Urothelium cell line (cell line): ENCODE measurements at places on chromosomes 5 and 9.

DNA sequence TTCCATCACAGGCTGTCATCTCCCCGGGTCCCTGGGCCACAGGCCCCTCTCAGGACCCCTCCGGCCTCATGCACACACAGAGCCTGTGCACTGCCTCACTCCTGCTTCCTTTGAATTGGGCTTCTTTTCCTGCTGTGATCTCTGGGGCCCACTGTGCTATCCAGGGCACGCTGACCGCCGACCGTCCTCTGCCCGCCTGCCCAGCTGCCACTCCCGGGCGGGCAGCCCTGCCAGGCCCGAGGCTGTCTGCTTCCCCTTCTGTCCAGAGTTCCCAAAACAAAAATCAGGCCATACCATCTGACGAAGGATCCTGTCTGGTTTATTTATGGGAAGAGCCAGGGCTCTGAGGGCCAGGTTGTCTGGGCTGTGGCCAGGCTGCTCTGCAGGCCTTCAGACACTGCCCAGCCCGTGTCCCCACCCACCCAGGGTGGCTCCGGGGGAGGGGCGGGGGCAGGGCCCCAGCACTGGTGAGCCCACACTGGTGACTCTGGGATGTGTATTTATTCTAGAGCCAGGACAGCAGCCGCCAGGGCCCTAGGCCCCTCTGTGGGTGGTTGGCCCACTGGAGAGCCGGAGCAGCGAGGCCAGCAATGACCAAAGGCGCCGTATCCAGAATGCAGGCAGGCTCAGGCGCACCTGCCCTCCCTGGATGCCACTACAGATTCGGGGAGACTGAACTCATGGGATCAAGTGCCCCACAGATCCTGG is 57.0 kb downstream of the ADAMTS2 start:
- DNase-seq = no peak

DNA sequence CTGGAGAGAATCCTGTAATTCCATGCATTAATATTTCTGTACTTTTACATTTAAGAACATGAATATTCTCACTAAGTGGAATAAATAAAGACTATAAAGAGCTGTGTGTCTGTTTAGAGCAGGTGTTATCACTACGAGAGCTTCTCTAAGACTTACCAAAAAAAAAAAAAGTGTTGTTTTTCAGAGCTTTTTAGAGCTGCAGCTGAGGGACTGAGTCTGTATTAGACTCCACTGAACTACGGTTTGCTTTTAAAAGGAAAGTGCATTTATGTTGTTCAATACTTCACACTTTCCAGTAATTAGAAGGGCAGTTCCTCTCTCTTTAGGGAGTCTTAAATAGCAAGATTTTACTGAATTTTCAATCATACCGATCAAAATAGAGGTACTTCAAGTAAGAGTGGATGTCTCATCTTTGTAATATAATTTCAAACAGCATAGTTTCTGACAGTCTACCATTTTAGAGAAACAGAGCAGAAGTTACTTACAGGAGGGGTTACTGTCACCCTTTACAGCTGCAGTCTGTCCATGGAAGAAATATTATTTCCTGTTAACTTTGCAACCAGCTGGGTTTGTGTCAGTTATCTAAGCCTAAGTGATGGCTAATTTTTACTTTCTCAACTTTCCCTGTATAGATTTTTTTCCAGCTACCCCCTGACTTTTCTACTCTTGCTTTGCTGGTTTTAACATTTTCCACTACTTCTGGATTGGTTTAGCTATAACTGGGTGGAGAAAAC is 2.4 kb downstream of the SYK start:
- DNase-seq = no peak

DNA sequence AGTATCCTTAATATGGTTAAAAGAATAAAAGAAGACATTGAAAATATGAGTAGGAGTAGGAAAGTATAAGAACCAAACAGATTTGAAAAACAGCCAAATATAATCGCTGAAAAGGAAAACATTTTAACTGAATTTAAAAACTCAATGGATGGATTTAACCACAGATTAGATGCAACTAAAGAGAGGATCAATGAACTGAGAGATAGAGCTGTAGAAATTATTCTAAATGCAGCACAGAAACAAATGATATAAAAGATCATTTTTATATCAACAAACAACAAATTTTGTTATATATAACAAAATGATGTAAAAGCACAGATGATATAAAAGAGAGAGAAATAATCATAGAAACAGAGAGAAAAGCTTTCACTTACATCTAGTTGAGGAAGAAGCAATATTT is 29.3 kb upstream of the COL5A1 start:
- DNase-seq = no peak

DNA sequence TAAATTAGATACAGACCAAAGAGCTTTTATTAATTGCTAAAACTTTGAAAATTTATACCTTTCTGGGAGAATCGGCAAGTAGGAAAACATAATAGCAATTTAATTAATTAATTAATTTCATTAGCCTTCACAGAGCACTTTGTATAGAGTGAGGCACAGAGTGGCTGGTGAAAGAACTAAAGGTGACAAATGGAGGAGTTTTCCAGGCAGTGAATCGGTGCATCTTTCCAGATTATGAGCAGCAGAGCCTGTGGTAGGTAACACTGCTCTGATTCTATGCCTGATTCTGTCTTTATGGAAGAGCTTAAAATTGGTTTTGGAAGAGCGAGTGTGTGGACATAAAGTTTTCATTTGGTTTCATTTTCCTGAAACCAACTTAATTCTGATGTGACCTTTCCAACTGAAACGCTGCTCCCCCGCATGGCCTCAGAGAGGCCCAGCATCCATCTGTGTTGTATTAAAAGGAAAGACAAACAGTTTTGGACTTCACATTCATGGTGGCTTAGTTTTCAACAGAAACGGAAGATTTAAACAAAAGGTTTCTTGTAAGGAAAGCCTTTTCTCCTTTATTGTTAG is 188.9 kb upstream of the RPS23 start:
- DNase-seq = no peak

DNA sequence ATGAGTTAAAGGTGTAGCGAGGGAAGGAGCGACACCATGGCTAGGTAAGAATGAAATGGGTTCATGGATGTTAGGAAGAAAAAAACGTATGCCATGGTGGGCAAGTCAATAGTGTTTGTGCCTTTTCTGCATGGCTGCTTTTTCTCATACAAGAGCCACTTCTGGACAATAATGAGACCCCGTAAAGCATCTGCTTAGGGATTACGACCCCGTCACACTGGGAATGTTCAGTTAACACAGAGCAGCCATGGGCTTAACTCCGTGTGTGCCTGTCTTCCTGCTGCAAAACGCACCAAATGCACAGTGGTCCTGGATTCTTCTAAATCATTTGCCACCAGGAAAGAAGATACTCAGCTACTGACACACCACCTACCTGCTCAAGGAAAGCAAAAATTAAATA is 81.8 kb downstream of the NFIB start:
- DNase-seq = no peak

- DNase-seq = no peak
These were observed 4.4 kb downstream of the CEP72 start for GRCh38 chr5:616484-617039.

DNA sequence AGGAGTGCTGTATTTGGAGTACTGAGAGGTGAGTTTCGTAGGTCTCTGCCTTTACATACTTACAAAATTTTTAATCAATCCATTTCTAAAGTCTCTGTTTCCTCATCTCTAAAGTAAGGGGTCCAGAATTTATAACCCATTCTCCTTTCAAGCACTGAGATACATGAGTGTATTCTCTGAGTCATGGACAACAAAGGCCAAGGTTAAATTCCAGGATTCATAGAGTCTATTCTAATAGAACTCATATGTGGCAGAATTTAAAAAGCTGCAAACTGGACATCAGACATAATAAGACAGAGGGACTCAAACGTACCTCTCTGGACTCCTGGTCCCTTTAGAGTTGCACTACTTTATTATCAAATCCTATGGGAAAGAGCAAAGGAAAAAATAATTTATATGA is 112.5 kb upstream of the SLIT3 start:
- DNase-seq = no peak
